ENCODE measurements at places on chromosomes 6 and 20. TPM values are rescaled to one million over a fixed set of nuclear protein-coding genes. Genes with fewer than 3 reads are reported as not detected.

- no peaks in the 10 kb centered on the region for H3K4me1 ChIP-seq
- no peaks in the 10 kb centered on the region for H3K36me3 ChIP-seq
- no peak overlapping the region for H3K27ac ChIP-seq
- H3K4me3 ChIP-seq = no peak overlapping the region
- H3K27me3 ChIP-seq = no peaks in the 10 kb centered on the region
- DNase-seq = no peak
Observed at GRCh38 chr6:139423971-139424667, 49.7 kb upstream of the CITED2 start.

DNA sequence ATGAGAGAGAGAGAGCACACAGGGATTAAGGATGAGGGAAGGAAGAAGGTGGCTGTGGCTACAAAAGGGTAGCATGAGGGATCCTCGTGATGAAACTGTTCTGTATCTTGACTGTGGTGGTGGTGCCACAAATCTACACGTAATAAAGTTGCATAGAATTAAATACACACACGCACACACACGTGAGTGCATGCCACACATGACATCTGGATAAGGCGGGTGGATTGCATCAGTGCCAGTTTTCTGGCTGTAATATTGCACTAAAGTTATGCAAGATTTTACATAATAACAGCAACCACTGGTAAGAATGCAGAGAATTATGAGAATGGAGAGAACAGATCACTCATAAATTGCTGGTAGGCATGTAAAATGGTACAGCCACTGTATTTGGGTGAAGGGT is 16.9 kb upstream of the STK35 start:
- H3K4me1 ChIP-seq = no peaks in the 10 kb centered on the region
- H3K4me3 ChIP-seq = no peak overlapping the region
- H3K36me3 ChIP-seq = no peaks in the 10 kb centered on the region
- H3K27ac ChIP-seq = no peak overlapping the region
- no peaks in the 10 kb centered on the region for H3K27me3 ChIP-seq

DNA sequence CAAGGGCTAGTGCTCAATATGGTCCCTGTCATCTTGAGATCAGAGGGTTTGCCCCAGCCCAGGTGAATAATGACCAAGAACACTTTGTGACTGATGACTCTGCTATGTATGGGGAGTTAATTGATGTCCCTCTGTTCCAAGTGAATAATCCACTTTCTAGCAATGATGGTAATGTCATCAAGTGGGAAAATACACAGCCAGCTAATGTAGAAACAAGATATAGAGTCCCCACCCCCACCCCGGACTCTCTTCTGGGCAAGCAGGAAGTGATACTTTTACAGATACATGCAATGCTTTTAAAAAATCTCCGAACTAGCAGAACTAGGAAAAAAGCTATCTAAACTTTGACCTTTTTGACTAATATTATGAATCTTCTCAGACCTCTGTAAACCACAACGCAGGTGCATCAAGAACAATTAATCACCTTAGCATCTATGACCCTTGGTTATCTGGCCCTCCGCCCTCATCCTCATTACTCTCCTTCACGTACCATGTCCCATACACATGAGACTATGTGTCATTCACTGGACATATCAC is 30.5 kb downstream of the CNR1 start:
- H3K4me3 ChIP-seq = no peak overlapping the region
- H3K4me1 ChIP-seq = no peaks in the 10 kb centered on the region
- DNase-seq = no peak
- H3K27me3 ChIP-seq = no peaks in the 10 kb centered on the region
- H3K27ac ChIP-seq = no peak overlapping the region
- no peaks in the 10 kb centered on the region for H3K36me3 ChIP-seq

The PARD6B gene
- 4.7 TPM for total RNA-seq

The SOBP gene
- 13.3 TPM for total RNA-seq

Measured in vagina (tissue), 2 donors.